Amniotic epithelial cell (primary cell): ENCODE measurements at places on chromosomes 4 and X.

DNA sequence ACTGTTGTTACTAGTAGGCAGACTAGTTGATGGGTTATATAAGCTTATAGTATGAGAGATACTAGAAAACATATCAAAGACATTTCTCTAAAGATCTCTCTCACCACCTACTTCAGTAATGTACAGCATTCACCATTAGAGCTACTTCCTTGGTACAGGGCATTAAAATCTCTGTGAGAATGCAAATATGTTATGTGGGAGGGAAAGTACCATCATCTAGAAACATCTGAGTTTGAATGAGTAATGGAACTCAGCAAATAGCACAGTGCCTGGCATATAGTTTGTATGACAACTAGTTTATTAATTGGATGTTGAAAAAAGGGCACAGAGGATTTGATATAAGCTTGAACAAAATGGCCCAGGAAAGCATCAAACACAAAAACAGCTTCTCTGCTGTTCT is 211.1 kb downstream of the GLUD2 start:
- no peak for DNase-seq

- peak; percentile 55 for DNase-seq
Measured at GRCh38 chr4:98482847-98483806, 175.3 kb downstream of the TSPAN5 start.

DNA sequence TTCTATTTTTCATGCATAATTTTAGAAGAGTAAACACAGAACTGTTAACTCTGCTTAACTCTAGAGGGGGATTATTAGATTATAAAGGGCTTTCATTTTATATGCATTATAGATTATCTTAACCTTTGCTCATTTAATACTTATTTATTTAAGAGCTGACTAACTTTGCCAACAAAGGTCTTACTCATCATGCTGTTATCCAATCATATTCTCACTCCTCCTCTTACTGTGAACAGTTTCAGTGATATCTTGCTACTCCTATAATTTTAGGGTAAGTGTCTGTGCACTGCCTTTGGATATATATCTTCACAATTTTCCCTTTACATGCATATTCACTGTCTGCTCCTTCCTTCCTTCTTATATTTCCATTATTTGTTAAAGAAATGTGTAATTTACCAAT is 1814.9 kb downstream of the STIM2 start:
- peak; percentile 14 for DNase-seq

DNA sequence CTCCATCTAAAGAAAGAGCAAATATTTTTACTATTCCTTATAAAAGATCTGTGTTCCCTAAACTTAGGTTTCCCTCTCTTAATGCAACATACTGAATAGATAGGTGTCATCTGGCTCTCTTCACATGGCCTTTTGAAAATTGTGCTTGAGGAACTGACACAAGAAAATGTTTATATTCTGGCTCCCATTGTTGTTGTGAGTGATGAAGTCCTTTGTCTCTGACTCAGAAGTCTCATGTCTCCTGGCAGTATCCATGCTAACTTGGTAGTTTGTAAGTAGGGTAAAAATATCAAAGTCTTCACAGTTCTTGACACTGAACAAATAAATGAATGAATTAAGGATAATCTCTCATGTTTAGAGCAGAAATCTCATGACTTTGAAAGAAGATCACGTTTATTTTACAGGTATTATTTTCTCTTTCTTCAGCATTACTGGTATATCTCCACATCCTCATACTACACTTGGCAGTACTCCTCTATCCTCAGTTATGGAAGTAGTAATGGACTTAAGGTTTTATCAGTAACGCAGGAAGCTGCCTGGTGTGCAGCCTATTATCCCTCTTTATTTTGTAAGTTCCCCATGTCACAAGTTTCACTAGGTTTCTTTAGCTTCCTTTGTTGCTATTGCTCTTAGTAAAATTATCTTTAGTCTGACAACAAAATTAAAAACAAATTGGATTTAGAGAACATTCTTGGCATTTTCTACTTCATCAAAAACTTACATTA is 14.2 kb upstream of the PABPC4L start:
- peak; percentile 33 for DNase-seq

GRCh38 chrX:48035891-48036290 is 29.1 kb downstream of the SPACA5 start:
- peak; percentile 32 for DNase-seq

DNA sequence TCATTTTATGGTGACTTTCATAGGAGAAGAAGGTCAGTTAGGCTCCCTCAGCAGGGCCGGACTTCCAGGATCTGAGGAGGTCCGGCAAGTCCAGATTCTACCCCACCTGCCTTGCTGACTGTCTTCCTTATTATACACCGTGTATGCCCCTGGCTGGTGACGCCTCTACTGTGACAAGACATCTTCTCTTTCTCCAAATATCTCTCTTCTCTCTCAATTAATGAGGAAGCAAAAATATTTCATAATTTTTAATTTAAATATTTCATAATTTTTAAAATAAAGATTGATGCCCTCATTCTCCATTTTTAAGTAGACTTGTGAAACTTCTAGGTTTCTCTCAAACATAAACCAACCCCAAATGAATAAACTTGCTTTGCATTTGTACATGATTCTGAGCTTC is 202.5 kb downstream of the NSUN7 start:
- no peak for DNase-seq

GRCh38 chr4:107349266-107349665 is 313.2 kb upstream of the DKK2 start:
- DNase-seq = peak; percentile 43

DNA sequence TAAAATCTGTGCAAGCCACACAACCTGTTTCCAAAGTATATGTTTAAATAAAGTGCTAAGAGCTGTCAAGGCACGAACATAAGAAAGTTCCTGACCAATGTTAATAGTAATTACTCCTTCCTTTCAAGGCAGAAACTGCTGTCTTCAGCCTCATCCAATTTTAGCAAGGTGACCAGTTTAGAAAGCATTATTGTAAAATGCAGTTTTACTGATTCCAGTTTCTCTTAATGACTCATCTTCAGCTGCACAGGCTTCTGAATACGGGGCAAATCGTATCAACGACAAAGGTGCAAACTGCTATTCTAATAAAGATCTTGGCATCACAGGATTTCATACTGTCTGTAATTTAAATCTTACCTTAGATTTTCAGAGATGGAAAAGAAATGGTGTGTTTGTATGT is 87.5 kb downstream of the PPP3CA start:
- no peak for DNase-seq

DNA sequence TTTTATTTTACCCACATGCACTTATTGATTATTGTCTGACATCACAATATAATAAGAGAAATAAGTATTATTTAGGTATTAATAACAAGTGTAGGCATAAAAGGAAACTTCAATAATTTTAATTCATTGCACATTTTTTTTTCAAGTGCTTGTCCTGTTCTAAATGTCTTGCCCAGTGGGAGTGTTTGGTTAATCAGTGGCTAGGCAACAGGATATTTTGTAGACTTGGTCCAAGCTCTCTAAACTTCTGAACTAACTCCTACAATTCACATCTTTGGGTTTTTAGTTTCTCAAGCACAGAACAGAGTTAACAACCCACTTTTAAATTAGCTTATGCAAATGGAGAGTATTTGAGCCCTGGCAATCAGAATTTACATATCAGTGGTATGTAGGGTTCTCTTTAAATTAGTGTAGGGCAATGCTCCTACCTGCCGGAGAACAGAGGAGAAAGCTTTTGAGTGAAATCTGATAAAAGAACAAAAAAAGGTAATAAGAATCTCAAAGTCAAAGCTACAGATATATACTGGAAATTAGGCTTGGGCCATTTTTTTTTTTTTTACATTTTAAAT is 353.5 kb downstream of the ADGRL3 start:
- DNase-seq = no peak

- DNase-seq = no peak
Measured at GRCh38 chr4:106401157-106401556, 32.6 kb upstream of the GIMD1 start.

GRCh38 chr4:120003193-120003592 is 63.5 kb downstream of the MAD2L1 start:
- DNase-seq = no peak

DNA sequence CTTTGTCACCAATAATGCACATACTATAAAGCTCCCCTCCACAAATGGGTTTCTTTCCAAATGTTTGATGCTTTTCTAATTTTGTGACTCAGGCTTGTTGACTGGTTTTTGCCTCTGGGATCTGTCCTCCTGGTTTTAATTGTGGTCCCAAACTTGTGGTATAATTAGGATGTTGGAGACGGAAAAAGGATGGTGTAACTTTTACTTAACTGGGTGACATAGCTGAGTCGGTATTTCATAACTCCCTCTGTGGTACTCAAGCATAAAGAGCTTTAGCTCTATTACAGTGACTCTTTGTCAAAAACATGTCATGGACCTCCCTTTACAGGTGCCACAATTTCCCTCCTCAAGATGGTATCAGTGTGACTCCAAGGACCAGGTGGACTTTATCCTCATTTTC is 119.7 kb upstream of the RBPJ start:
- no peak for DNase-seq

DNA sequence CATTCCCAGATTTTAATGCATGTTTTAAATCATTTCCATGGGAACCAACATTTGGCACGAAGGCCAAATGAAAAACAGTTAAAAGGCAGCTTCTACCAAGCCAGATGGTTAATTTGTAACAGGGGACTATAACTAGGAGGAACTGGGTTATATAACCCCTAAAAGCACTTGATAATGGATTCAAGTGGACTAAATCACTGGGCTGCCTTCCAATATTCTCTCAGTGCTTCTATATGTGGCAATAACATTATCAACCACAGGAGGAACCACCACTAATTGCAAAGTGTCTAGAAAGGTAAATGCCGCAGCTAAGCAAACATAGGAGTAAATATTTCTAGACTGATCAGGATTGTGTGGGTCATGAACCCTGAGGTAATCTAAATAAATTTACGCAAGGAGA is 391.5 kb downstream of the UBE2NL start:
- no peak for DNase-seq

DNA sequence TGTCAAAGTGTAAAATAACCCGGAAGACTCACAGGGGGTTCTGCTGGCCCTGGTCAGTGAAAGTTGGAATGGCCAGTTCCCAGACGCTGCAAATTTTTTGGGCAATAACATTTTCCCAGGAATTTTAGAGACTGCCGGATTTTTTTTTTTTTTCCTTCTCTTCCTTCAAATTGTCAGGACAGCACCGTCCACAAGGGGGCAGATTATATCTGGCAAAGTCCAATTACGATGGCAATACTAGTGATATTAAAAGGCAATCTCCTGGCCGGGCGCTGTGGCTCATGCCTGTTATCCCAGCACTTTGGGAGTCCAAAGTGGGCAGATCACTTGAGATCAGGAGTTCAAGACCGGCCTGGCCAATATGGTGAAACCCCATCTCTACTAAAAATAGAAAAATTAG is 20.5 kb downstream of the SLC25A5 start:
- DNase-seq = peak; percentile 27

DNA sequence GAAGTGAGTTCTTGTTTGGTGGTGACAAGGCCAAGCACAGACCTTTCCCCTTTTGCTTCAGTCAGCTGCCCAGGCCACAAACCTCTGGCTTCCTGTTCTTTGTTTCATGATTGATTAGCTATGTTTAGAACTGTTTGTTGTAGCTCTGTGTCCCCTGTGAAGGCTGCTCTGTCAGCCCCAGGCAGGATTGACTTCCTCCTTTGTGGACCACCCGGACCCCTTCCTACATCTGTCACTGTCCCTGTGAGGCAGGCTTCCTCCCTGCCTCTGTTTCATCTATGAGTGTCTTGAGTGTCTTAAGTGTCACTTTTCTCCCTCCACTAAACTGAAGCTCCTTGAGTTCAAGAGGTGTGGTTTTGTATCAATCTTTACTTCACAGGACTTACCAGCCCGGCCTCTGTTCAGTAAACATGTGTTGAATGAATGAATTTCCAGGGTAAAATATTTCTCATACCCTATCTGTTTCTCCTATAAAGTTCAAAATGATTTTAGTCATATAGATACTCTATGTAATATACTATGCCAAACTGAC is 83.5 kb downstream of the ZNF674 start:
- DNase-seq = no peak

- peak; percentile 50 for DNase-seq
Measured at GRCh38 chrX:68273887-68274286, 159.4 kb downstream of the OPHN1 start.

DNA sequence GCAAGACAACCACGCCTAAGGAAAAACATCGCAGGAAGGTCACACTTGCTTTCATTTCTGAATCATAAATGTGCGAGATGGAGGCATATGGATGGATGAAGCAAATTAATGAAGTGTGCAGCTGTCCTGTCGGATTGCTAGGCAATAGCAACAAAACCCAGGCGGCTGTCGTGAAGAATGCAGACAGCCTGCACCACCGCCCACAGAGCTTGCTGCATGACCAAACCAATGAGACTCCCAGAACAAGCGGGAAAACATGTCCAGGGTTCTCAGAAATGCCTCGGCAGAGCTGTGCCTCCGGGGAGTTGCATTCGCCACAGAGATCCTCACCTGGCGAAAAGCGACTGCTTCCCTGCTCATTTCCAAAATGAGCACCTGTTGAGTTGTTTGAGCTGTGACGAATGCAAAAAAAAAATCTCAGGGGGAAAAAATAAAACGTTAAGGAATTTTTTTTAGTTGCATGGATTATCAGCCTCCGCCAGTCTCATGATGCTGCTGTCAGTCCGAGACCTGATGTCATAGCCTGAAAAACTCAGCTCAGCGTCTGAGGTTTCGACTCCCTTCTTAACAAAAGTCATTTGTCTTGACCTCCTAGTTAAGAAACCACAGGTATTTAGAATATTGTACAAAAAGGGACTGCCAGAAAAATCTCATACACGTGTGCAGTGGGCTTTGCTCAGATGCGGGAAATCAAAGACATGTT is 155.5 kb upstream of the MXRA5 start:
- no peak for DNase-seq

GRCh38 chrX:155767876-155768769 is 113.0 kb upstream of the VAMP7 start:
- DNase-seq = peak; percentile 60

DNA sequence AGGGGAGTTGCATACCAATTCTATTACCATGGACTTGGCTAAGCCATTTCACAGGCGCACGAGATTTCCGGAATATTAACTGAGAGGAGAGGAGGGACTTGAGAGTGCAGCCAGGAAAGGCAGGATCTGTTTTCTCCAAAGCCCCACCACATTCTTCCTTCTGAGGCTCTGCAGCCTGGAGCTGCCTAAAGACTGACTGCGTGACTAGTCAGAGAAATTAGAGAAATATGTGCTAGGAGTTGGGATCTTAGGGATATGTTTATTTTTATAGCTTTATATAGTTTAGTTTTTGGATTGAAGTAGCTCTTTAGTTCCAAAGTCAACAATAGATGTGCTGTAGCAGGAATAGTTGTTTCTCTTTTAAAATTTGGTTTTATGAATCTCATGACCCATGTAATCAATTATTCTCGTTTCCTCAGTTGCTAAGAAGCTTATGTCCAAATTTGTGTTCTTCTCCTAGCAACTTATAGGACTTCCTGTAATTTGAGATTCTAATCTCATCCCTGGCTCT is 300.1 kb upstream of the DDX53 start:
- no peak for DNase-seq
